EH (cell line): ENCODE measurements at places on chromosomes 11 and 22.
A peak's percentile ranks its signal among the peaks of the same experiment; 100 is the strongest.

GRCh38 chr11:45391168-45391850 is 105.2 kb upstream of the SYT13 start:
- DNase-seq, result no peak

GRCh38 chr11:76890329-76890728 is 29.6 kb downstream of the ACER3 start:
- no peak for DNase-seq

- DNase-seq, result peak; percentile 82
Observed at GRCh38 chr11:42329929-42330565, 870.6 kb upstream of the LRRC4C start.

DNA sequence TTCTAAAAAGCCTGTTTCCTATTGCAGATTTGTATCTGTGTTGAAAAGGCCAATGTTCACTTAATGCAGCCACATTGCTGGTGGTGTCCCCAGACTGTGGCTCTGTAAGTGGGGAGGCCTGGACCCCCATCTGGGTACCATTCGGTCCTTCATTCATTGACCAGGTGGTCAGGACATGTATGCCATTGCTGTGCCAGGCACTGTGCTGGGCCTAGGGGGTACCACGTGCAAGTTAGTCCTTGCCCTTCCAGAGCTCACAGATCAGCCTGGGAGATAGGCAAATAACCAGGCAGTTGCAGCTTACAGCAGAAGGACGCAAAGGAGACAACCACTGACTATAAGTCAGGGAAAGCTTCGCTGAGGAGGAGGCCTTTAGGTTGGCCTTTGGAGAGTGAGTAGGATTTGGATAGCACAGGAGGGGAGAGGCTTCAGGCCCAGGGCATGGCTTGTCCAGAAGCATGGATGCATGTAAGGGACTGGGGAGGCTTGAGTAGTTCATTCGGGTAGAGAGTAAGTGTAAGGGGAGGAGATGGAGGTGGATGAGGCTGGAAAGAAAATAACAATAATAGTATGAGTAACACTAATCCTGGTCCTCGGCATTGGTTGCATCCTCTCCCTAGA is 5.0 kb downstream of the PRDM11 start:
- no peak for DNase-seq

DNA sequence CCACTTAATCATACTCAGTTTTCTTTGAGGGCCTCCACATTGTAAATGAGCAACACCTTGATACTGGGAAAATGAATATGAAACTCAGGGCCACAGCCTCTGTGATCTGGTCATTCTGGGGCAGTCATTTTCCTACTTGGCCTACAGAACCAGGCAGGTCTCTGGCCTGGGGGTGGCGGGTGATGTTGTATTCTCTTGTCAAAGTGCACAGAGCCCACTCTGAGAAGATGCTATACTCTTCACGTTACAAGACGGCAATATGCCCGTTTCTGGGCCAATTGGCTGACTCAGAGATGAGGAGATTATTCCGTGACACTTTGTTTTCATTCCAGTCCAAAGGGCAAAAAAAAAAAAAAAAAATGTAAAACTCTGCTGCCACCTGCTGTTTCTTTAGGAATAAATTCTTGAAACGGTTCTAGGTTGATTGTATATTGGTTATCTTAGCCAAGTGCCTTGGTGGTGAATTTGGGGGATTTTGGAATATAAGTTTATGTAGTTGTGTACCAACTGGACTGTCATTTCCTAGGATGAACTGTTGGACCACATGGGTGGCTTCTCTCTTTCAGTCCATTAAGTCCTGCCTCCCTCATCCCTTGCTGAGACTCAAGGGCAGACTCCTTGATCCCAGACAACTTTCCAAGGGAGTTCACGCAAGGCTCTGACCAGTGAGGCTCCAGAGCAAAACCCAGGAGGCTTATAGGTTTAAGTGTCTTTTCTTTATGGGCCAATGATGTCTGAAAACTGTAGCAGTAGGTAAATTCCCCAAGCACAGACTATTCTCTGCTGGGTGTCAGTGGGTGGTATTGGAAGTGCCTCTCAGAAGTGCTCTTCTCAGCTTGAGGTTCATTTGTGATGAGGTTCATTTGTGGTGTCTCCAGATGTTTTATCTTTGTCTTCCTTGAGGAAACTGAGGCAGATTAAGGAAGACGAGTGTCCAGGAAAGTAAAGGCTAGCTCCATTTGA is 18.2 kb downstream of the ADM start:
- DNase-seq, result peak; percentile 93

GRCh38 chr11:12126344-12127019 is 16.1 kb downstream of the MICAL2 start:
- peak; percentile 87 for DNase-seq

- DNase-seq, result peak; percentile 59
Observed at GRCh38 chr11:86509588-86509974, 134.9 kb downstream of the CCDC81 start.

GRCh38 chr22:44741929-44742328 is 10.4 kb upstream of the ARHGAP8 start:
- DNase-seq, result no peak

GRCh38 chr11:44658506-44658850 is 68.3 kb upstream of the TSPAN18 start:
- peak; percentile 14 for DNase-seq
